ENCODE measurements at places on chromosomes 3 and 15.
A peak's percentile ranks its signal among the peaks of the same experiment; 100 is the strongest.

DNA sequence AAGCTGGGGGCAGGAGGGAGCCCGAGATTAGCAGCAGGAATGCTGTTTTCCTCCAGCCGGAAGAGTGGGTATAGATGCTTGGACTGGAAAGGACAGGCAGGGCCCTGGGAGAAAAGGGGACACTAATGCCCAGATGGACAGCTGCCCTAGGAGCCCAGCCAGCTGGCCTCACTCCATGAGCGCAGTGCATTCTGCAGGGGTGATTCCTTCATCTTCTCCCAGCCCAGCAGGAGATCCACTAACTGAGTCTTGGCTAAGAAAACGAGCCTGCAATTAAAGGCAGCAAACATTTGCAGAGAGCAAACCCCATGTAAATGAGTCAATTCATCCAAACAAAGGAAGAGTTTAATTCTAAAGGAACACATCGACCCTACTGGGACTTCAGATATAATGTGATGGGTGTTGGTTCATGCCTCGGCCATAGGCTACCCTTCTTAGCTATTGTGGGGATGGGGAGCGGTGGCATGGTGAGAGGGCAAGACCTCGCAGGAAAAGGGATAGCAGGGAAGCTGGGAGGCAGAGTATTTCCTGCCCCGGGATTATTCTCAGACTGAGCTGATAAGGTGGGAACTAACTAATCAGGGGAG is 13.3 kb upstream of the MINAR1 start:
- no peak for DNase-seq

GRCh38 chr3:139917226-139917785 is 17.7 kb upstream of the CLSTN2 start:
- DNase-seq: no peak

DNA sequence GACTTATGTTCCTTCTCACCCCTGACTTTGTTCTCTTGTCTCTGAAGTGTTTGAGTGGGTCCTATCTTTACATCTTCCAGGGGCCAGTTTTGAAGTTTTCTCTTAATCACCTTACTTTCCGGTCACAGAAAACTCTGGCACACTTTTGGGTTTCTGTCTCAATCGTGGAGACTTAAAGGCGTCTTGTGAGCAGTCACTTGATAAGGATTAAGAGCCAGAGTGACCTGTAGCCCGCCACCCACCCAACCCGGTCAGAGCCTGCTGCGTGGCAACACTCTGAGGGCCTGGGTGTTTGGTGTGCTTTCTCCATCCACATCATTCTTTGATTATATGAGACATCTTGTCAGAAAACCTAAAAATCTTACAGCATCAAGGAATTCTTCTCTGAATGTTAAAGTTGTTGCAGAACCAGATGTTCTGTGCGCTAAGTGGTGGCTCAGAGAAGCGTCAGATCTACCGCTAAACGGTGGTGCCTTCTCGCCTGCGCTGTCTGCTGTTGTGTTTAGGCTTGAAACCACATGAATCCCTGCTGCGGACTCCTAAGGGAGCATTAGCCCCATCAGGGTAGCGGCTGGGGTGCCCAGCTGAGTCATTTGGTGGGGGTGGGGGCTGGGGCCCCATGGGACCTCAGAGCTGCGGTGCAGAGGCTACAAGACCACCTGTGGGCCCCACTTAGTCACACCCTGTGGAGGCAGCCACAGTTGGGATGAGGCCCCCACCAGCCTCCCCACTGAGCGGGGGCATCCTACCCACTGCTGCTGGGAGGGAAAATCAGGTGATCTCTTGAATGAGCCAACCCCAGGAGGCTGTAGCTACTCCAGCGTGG is 158.7 kb upstream of the BHLHE40 start:
- DNase-seq: peak; percentile 60

DNA sequence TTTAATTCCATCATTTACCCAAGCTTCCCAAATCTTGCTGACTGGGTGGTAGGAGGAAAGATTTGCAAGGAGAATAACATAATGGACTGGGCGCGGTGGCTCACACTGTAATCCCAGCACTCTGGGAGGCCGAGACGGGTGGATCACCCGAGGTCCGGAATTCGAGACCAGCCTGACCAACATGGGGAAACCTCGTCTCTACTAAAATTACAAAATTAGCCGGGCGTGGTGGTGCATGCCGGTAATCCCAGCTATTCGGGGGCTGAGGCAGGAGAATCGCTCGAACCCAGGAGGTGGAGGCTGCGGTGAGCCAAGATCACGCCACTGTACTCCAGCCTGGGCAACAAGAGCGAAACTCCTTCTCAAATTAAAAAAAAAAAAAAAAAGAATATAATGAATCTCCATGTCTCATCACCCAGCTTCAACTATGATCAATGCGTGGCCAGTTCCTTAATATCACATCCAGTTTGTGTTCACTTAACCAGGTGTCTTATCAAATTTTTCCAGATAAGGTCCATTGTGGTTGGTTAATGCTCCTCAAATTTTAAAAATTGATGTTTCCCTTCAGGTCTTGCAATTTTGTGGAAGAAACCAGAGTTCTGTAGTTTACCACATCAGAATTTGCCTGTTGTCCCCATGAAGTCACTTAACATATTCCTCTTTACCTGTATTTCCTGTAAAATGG is 1.3 kb upstream of the ABCF3 start:
- no peak for DNase-seq

DNA sequence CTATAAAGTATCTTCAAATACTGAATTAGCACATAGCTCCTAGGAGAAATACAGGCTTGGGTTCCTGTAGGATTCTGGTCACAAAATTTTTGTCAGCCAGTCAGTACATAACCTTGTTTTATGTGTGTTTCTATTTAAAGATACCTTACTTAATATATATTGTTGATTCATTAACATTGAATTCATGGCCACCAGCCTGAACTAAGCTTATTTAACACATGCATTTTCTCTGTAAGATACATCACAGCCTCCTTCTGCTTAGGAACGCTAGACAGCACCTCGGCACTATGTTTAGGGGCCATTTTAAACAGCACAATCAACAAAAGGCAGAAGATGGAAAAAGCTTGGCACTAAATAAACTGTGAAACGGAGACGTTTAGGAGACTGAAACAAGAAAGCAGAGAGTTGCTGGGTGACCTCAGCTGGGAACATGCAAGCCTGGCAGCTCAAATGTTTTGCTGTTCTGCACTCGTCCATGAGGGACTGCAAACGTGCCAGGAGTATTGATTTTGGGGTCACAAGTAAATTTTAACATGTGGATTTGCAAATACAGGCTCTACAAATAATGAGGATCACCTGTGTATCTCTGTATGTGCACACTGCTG is 432.2 kb upstream of the TPM1 start:
- no peak for DNase-seq

DNA sequence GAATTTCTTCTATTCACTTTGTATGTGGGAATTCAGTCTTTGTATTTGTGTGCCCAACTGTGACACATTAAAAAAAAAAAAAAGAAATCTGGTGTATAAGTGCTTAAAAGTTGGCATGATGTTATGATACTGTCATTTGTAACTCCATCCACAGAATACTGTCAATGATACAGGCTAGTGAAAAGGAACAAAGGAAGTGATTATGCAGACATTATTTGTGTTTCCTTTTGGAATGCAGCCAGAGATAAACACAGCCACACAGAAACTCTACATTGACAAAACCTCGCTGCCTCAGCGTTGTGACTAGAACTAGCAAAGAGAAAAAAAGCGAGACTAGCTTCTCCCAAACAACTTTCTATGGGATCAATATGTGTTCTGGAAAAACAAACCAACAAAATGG is 519.2 kb upstream of the AGTR1 start:
- no peak for DNase-seq

DNA sequence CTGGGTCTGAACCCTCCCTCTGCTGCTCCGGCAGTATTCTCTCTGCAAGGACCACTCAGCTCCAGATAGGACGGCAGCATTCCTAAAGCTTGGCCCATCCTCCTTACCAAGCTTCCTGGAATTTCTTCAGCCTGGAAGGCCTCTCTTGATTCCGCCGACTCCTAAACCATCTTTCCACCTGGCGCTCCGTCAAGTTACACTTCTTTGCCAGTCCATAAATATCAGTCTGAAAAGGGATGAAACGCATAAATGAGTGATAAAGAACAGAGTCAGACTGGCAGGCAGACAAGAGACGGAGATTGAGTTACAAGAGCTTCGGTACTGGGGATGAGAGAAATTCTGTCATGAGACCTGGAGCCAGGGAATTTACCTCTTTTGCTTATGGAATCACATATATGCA is 44.3 kb downstream of the CERS3 start:
- no peak for DNase-seq

DNA sequence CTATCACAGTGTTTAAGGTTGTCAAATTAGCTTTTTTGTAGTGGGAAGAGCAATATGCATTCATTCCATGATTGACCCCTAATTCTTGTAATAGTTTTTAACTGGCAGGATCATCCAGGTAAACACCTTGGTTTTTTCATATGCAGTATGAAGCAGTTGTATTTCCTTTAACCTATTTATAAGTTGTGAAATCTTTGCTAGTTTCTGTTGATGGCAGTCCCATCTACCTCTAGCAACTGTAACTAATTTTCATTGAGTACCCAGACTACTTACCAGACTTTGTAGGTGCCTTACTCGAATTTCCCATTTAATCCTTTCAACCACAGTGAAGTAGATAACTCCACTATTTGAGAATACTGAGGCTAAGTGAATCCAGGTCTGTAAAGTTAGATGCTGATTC is 6.1 kb downstream of the FXR1 start:
- DNase-seq: no peak

DNA sequence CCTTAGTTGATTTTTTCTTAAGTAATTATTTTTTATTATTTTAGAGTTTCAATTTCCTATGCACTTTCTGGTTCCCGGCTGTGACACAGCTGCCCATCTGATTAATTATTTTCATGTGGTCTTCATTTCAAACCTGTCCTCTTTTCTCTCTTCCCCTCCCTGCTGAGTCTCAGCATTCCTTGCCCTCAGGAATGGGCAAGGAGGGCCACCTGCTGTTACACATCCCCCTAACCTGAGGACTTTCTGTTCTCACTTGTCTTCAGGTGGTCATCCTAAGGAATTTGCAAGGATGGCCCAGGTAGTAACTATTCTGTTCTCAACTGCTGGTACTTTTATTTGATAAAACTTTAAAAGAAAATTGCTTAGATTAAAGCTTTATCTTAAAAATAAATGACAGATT is 545.0 kb downstream of the OTOL1 start:
- DNase-seq: no peak

- DNase-seq: no peak
Measured at GRCh38 chr3:138817695-138818094, 17.0 kb downstream of the PIK3CB start.

GRCh38 chr3:182948305-182948704 is 32.0 kb downstream of the DCUN1D1 start:
- no peak for DNase-seq

GRCh38 chr3:50289130-50289529 is 3.1 kb downstream of the IFRD2 start:
- no peak for DNase-seq

DNA sequence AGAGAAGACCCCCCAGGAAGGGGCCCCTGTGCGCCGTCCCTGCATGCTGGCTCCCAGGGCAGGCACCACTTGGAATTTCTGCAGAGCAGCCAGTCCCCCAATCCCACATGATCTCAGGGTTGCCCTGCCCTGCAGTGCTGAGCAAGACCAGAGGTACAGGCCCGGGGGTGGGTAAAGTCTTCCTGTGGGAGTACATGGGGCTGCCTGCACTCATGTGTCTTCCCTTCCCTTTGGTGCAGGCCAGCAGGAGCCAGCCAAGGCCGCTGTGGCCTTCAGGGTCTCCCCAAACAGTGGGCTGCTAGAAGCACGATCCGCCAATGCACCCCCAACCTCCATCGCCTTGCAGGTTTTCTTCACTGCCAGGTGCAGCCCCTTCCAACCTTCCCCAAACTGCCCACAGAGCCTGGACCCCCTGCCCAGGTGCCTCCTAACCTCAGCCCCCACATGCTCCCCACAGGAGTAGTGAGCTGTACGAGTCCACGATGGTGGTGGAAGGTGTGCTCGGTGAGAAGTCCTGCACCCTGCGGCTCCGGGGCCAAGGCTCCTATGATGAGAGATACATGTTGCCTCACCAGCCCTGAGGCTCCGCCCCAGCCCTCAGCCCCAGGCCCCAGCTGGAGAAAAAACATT is 15.0 kb downstream of the ACAA1 start:
- peak; percentile 23 for DNase-seq

- no peak for DNase-seq
Measured at GRCh38 chr3:25429361-25430286, 1.6 kb downstream of the RARB start.

GRCh38 chr15:90142216-90143165 is 40.2 kb upstream of the IDH2 start:
- DNase-seq: peak; percentile 53

Measured in activated T-cell treated with anti-CD3 and anti-CD28 coated beads, Interleukin-2, amount 50 U/mL, for 24 hours (primary cell).